ENCODE measurements at places on chromosomes 2 and 18.

GRCh38 chr2:5741242-5741641, 49.1 kb downstream of the SOX11 start:
- no peak for DNase-seq

- no peak for DNase-seq
Observed at GRCh38 chr18:2442006-2442405, 129.3 kb downstream of the METTL4 start.

DNA sequence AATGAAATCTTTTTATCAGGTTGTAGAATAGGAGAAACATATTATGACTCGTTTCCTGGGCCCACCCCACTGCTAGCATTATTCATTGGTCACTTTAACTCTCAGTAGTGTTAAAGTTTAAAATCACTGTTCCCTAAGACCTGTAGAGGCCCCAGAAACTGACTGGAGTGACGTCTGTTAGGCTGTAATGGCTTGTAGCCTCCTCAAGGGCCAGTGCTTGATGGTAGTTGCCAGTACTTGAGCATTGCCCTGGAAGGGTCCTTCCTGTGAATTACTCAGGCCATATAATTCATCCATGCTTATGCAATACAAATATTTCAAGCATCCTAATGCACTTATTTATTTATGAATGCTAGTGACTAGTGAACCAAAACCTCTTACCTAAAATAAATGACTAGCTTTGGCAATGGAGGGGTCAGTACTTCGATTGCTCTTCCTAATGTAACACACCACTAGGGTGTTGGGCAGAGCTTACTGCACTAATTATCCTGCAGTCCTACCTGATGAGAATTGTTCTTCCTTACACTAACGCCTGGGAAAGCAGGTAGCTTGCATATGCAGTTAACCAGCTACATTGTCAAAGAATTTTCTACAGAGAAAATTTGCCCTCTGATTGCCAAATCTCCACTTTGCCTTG, 31.2 kb downstream of the ARHGAP25 start:
- DNase-seq = no peak

DNA sequence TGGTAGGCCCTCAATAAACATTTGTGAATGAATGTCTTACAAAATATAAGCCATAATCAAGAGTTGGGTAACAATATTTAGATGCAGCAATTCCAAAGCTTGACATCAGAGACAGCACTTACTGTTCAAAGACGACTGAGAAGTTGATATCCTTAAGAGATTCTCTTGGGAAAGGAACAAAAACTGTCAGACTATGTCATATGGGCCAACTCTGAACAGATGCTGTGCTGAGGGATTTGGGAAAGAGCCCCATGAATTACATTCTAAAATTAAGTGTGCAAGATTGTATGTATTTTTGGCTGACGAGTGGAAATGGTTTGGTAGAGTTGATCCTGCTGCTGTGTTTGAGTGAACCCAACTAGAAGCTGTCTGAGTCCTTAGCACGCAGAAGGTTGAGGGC, 250.7 kb upstream of the LINC00305 start:
- no peak for DNase-seq

DNA sequence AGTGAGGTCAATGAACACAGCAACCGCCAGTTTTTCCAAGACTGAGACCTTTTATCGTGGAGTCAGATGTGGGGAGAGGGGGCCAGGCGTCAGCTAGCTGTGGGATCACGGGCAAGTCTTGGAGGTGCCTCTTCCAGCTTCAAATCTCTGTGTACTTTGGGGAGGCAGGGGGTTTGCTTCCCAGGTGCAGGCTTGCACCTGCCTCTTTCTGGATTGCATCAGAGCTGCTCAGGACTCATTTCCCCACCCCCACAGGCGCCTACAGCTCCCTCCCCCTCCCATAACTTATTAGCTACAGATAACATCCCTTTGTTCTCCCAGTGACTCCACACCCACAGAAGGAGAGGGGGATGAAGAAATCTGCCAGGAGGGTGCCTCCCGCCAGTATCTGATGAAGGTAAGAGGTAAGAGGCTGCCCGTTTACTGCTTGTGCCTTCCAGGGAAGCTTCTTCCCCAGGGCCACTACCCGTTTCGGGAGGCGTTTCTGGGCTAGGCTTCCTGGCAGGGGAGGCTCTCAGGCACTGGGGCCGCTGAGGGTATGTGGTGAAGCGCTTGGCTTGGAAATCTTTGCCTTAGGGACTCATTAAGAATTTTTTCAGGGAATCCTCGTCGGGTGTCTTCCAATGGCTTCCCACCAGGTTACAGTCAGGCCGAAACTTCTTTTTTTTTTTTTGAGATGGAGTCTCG, 18.8 kb upstream of the MRPL33 start:
- no peak for DNase-seq

- DNase-seq = no peak
Observed at GRCh38 chr2:124763611-124764010, 738.5 kb downstream of the CNTNAP5 start.

GRCh38 chr2:166404831-166405568, 29.3 kb upstream of the SCN9A start:
- DNase-seq = no peak

DNA sequence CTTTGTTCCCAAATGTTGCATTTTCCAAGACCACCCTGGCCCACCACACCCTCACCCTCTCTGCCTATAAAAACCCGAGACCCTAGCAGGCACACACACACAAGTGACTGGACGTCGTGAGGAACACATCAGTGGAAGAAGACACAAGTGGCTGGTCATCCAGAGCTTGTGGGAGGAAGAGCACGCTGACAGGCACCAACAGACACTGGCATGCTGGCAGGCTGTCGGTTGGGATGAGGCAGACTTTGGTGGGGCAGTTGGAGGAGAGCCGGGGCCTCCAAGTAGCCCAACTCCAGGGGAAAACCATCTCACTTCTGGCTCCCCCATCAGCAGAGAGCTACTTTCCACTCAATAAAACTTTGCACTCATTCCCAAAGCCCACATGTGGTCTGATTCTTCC, 225.5 kb upstream of the ZEB2 start:
- DNase-seq = no peak
